ENCODE measurements at places on chromosomes 1 and 21. TPM values are rescaled to one million over a fixed set of nuclear protein-coding genes. Genes with fewer than 3 reads are reported as not detected.

The C8B gene
- not detected for total RNA-seq

The UBIAD1 gene
- total RNA-seq, result 9.6 TPM

The SLFNL1 gene
- 0.16 TPM for total RNA-seq

The HAX1 gene
- total RNA-seq, result 178 TPM

DNA sequence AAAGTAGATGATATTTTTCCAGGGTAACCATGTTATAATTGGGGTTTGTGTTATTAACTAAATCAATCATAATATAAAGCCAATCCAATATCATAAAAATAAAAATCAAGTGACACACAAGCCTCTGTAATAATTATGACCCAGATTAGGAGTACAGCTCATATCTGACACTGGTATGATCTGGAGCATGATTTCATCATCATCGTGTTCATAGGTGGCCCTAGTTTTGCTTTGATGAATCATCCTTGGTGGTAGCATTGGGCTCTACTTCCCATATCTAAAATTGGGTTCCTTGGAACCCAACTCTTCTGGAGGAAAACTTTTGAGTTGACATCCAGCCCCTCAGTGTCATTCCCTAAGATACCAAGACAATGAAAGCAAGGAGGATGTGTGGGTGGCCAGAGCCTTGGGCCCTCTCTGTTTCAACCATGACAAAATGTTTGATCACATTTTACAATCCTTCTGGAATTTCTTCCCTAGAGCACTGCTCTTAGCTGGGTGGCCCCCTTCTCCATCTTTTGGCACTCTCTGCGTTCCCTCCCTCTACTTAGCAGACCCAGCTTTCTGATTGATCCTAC, 37.0 kb upstream of the ENAH start:
- no peak for DNase-seq

GRCh38 chr1:107100331-107100984, 40.4 kb upstream of the NTNG1 start:
- DNase-seq, result no peak

- DNase-seq, result no peak
Measured at GRCh38 chr1:42777852-42778251, 6.9 kb upstream of the TMEM269 start.

- no peak for DNase-seq
Measured at GRCh38 chr1:198624648-198624980, 14.2 kb upstream of the PTPRC start.

GRCh38 chr1:4494558-4494957, 159.9 kb upstream of the AJAP1 start:
- DNase-seq, result no peak

DNA sequence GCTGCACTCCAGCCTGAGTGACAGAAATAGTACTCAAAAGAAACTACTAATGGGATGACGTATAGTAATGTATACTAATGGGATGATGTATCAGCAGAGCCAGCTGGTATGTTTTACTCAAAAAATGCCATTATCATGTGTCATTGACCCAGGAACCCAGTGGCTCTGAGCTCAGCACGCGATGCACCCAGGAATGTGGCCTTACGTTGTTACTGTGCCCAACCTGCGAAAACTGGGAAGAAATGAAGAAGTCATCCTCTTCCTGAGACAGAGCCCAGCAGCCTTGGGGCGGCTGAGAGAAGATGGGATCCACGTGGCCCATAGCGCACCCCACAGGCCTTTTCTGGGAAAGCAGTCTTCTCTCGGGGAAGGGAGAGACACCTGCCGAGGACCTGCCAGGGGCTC, 8.8 kb downstream of the UBE2J2 start:
- DNase-seq, result no peak
